Aorta (tissue), 5 donors: ENCODE measurements at places on chromosomes 13 and 19. TPM values are rescaled to one million over a fixed set of nuclear protein-coding genes. Genes with fewer than 3 reads are reported as not detected.

DNA sequence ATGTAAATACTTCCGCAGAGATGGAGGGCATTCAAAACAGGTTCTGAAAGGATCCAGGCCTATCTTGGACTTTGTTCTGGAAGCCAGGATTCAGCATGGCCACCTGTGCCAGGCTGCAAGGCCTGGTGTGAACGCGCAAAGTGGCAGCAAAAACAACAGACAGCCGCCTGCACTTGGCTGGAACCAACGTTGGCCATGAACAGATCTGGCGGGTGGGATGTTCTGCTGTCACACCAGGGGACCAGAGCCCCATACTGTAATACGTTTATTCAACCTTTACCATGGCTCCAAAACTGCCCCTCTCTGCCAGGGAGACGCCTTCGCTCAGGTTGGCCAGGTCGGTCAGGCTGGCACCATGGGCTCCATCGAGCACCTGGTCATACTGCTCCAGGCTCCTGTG lies 69.7 kb downstream of the EPS15L1 start:
- no peaks in the 10 kb centered on the region for H3K36me3 ChIP-seq
- no peaks in the 10 kb centered on the region for H3K27me3 ChIP-seq
- peaks cover 2% of the 10 kb centered on the region for H3K4me1 ChIP-seq
- no peak overlapping the region for H3K4me3 ChIP-seq
- no peak overlapping the region for H3K27ac ChIP-seq
- peak; percentile 13 for DNase-seq

Gene UPK1A
- not detected for total RNA-seq

DNA sequence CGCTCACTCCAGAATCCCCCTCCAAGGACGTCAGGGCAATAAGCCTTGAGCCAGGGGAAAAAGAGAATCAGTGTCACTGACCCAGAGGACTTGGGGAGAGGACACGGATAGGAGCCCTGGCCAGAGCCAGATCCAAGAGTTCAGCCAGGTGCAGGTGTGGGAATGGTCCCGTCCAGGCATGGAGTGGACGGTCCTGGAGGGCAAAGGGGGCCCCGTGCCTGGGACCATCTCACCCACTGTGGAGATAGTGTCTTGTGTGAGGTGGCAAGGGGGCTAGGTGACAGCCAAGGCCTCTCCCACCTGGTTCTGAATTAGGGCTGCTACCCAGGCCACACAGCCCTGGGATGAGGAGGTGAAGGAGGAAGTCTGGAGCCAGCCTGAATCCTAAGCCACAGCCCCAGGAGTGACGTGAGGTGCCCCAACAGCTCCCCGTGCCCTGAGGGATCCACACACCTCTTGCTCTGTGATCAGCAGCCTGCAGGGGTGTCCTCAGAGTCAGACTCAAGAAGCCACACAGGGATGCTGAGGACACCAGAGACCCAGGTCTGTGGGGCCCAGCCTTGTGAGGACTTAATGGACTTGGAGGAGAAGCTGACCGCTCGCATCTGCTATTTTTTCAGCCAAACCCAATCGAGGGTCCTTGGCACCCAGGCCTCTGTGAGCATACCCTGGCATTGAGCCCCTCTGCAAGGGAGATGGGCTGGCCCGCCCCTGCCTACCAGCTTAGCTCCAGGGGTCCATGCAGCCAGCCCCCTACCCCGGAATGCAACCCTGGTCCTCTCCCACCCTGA lies 16.4 kb upstream of the ZNF14 start:
- no peak for DNase-seq
- no peaks in the 10 kb centered on the region for H3K36me3 ChIP-seq
- no peaks in the 10 kb centered on the region for H3K4me1 ChIP-seq

DNA sequence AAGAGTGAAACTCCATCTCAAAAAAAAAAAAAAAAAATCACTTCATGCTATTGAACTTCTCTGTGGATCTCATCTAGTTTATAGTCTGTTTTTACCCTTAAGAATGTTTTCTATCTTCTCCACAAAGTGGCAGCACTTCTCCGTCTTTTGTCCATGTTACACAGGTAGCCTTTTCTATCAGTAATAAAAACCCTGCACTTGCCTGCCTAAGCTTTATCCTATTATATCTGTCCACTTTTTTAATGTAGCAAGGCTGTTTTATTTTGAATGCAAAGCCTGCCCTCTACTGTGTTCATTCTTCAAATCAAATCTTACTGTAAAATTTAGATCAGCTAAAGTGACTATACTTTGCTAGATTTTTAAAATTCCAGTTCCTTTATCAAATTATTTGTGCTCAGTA lies 124.0 kb downstream of the STOML3 start:
- no peak for DNase-seq
- no peaks in the 10 kb centered on the region for H3K27me3 ChIP-seq
- no peaks in the 10 kb centered on the region for H3K36me3 ChIP-seq
- no peaks in the 10 kb centered on the region for H3K4me1 ChIP-seq

GRCh38 chr19:41904118-41904870 lies 21.3 kb downstream of the ARHGEF1 start:
- peaks cover 12% of the 10 kb centered on the region for H3K36me3 ChIP-seq
- no peaks in the 10 kb centered on the region for H3K27me3 ChIP-seq
- H3K4me1 ChIP-seq: no peaks in the 10 kb centered on the region
- no peak overlapping the region for H3K4me3 ChIP-seq

GRCh38 chr13:38538422-38538821 lies 148.5 kb upstream of the FREM2 start:
- H3K36me3 ChIP-seq: no peaks in the 10 kb centered on the region
- no peak overlapping the region for H3K27ac ChIP-seq
- DNase-seq: no peak
- no peak overlapping the region for H3K4me3 ChIP-seq
- no peaks in the 10 kb centered on the region for H3K4me1 ChIP-seq

Gene VRK3
- 36.7 TPM for total RNA-seq

DNA sequence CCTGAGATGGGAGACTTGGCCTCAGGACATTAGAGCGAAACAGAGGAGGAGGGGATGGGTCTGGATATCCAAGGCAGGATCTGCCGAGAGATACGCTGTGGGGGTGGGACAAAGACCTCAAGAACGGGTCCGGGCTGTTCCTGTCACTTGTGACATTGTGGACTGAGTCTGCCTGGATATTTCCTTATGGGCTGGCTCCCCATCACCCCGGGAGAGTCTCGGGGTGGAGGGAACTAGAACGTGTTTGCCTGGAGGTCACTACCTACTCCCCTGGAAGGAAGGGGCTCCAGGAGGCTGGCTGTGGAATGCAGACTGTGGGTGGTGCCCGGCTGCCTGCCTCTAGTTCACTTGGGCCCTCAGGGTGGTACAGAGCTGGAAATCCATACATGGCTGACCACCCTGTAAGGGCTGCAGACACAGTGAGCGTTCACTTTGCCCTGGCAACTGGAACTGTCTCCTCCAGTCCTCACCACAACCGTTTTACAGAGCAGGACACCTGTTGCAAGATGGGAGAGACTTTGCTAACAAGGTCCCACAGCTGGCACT lies 26.4 kb downstream of the DNM2 start:
- H3K27me3 ChIP-seq: no peaks in the 10 kb centered on the region
- no peaks in the 10 kb centered on the region for H3K36me3 ChIP-seq
- DNase-seq: no peak
- H3K27ac ChIP-seq: peak overlapping the region; percentile 0
- H3K4me1 ChIP-seq: no peaks in the 10 kb centered on the region

Gene DDX39A
- total RNA-seq: 45.0 TPM

DNA sequence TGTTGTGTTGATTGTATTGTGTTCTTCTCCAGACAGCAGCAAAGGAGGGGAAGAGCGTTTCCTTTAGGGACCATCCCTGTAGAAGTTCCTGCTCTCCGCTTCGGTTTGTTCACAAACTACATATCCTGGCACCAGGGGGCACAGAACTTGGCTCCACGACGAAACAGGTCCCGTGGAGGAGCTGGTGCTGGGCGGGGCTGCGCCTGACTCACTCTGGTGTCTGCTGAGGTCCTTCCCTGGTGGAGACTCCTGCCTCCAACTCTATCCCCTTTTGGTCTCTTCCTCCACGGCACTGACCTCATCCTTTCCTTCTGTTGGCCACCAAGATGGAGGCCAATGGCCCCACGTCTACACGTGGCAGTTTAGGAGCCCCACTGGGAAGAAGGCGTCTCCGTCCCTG lies 14.7 kb downstream of the TMPRSS9 start:
- no peaks in the 10 kb centered on the region for H3K27me3 ChIP-seq
- H3K27ac ChIP-seq: no peak overlapping the region
- no peak for DNase-seq

DNA sequence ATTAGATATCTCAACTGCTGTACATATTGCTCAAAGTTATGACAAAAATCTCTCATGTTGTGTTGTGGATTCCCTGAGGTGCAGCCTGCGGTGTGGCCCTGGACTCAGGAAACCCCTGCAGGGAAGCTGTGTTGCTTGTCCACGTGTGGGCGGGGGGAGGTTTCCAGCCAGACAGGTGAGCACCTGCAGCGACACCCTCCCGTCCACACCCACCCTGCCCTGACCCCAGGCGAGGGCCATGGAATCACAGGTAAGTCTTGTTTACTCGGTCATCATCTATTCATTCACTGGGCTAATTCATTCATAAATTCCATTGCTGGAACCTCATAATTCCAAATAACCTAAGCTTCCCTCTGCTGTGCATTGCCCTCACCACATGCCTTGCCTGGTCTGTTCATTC lies 14.1 kb downstream of the PLPP2 start:
- no peaks in the 10 kb centered on the region for H3K4me1 ChIP-seq
- no peak overlapping the region for H3K27ac ChIP-seq
- H3K27me3 ChIP-seq: no peaks in the 10 kb centered on the region
- no peak overlapping the region for H3K4me3 ChIP-seq

Gene SIGLEC9
- total RNA-seq: 11.5 TPM

DNA sequence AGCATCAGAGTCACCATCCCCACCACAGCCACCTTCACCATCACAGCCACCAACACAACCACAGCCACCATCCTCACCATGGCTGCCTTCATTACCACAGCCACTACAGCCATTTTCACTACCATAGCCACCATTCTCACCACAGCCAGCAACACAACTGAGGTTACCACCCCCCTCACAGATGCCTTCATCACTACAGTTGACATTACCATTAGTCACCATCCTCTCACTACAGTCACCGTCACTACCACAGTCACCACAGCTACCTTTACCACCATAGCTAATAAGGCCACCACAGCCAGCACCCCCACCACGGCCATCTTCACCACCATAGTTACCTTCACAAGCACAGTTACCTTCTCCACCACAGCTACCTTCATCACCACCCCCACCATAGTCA lies 269.6 kb downstream of the DNAJC15 start:
- H3K4me1 ChIP-seq: no peaks in the 10 kb centered on the region
- no peak overlapping the region for H3K4me3 ChIP-seq
- H3K27me3 ChIP-seq: no peaks in the 10 kb centered on the region
- DNase-seq: no peak

Gene KCNRG
- 0.45 TPM for total RNA-seq

GRCh38 chr19:23415561-23416191 lies 20.4 kb upstream of the ZNF91 start:
- H3K36me3 ChIP-seq: no peaks in the 10 kb centered on the region
- H3K4me1 ChIP-seq: no peaks in the 10 kb centered on the region
- no peak for DNase-seq
- H3K4me3 ChIP-seq: peak overlapping the region; percentile 6

- H3K4me3 ChIP-seq: no peak overlapping the region
- no peaks in the 10 kb centered on the region for H3K36me3 ChIP-seq
- no peak overlapping the region for H3K27ac ChIP-seq
- no peaks in the 10 kb centered on the region for H3K27me3 ChIP-seq
These were observed 70.1 kb downstream of the ITGBL1 start for GRCh38 chr13:101522607-101523006.

GRCh38 chr19:656751-657559 lies 6.1 kb downstream of the RNF126 start:
- H3K36me3 ChIP-seq: no peaks in the 10 kb centered on the region
- no peak overlapping the region for H3K4me3 ChIP-seq
- H3K27me3 ChIP-seq: no peaks in the 10 kb centered on the region

GRCh38 chr13:48334534-48335127 lies 31.1 kb downstream of the RB1 start:
- H3K27me3 ChIP-seq: no peaks in the 10 kb centered on the region
- H3K4me1 ChIP-seq: no peaks in the 10 kb centered on the region
- H3K4me3 ChIP-seq: no peak overlapping the region
- no peaks in the 10 kb centered on the region for H3K36me3 ChIP-seq
- no peak for DNase-seq

DNA sequence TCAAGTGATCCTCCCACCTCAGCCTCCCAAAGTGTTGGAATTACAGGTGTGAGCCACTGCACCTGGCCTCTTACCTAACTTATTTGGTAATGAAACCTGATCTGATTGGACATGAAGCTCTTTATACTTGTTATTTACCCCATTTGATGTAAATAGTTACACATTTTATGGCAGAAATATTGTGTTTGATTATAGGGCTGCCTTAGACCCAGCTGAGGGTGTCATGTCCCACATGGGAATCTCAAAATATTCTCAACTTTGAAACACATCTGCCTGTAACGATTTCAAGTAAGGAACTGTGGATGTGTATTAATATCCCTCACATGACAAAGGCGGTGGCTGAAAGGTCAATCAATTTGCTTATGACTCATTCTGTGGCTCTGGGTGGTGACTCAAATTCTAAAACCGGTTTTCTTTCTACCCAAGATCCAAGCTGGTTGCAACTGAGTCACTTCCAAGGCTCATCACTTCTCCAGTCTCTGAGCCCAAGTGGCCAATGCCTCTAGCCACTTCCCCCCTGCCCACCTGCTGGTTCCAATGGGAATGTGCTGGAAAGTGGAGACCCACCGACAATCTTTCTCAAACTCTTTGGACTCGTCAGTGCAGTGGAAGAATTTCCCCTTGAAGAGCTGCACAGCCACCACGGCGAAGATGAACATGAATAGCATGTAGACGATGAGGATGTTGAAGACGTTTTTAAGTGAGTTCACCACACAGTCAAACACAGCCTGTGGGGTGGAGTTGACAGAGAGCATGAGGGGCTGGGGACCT lies 110.9 kb downstream of the IER2 start:
- no peak overlapping the region for H3K27ac ChIP-seq
- H3K4me1 ChIP-seq: no peaks in the 10 kb centered on the region
- H3K27me3 ChIP-seq: no peaks in the 10 kb centered on the region
- no peak overlapping the region for H3K4me3 ChIP-seq
- no peak for DNase-seq
